ENCODE measurements at places on chromosomes 7 and 10. TPM values are rescaled to one million over a fixed set of nuclear protein-coding genes. Genes with fewer than 3 reads are reported as not detected.

DNA sequence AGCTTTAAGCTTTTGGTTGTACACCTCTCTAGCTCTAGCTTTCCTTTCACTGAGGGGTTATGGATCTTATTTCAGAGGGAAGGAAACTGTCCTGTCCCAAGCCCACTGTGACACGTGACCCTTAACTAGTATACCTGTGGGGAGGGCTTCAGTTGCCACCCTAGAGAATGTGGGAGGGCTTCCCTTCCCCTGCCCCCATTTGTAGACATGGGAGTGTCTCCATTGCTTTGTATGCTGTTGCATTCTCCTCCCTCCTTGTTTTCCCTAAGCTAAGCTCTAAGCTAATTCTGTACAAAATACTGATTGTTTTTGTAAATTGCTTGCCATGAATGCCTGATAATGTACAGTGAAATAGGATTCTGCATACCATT lies 11.2 kb downstream of the LUC7L2 start:
- no peak for DNase-seq

- DNase-seq: no peak
Measured at GRCh38 chr7:70306173-70306572, 707.9 kb downstream of the AUTS2 start.

GRCh38 chr7:7203813-7204575 lies 21.6 kb downstream of the C1GALT1 start:
- no peak for DNase-seq

NUTM2B gene
- under 0.01 TPM for total RNA-seq

GRCh38 chr10:63501954-63502353 lies 19.2 kb upstream of the REEP3 start:
- no peak for DNase-seq

HABP2 gene
- total RNA-seq: not detected

- DNase-seq: no peak
Measured at GRCh38 chr10:97667463-97667862, 19.6 kb downstream of the AVPI1 start.

Measured in dermis microvascular lymphatic vessel endothelial cell (primary cell).